ENCODE measurements at places on chromosomes 6 and 20. TPM values are rescaled to one million over a fixed set of nuclear protein-coding genes. Genes with fewer than 3 reads are reported as not detected.

DNA sequence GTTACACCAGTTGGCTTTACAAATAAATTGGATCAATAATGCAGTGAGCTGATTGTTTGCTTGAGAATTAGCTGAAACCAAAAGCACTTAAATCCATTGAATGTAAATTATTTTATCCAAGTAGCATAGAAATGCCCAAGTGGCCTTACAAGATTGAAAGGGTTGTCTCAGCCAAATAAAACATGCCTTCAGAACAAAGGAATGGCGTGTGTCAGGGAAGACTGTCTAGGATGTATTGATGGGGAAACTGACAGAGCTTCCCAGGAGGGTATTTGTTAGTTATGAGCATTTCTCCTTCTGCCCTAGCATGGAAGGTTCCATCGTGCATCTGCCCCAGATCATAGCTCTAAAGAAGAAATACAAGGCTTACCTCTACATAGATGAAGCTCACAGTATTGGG lies 103.9 kb upstream of the ISM1 start:
- no peak for DNase-seq
- no peaks in the 10 kb centered on the region for H3K36me3 ChIP-seq
- H3K4me3 ChIP-seq: no peak overlapping the region
- H3K4me1 ChIP-seq: no peaks in the 10 kb centered on the region
- no peak overlapping the region for H3K27ac ChIP-seq
- no peaks in the 10 kb centered on the region for H3K27me3 ChIP-seq

DNA sequence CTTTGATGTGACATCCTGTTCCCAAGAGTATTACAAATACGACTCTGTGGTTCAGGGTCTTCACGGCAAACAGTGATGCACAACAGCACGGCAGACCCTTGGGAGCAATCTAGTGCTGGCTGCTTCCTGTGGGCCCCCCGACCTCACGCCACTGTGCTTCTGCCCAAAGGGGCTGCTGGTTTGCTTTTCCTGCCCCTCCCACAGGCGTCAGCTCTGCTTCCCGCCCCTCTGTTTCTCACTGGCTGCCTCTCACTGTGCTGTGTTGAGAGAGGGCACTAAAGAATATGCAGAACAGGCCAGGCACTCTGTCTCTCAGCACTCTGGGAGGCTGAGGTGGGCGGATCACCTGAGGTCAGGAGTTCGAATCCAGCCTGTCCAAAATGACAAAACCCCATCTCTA lies 554.5 kb upstream of the AGPAT4 start:
- H3K36me3 ChIP-seq: no peaks in the 10 kb centered on the region
- no peak overlapping the region for H3K27ac ChIP-seq
- H3K4me1 ChIP-seq: no peaks in the 10 kb centered on the region
- no peak for DNase-seq
- no peak overlapping the region for H3K4me3 ChIP-seq
- no peaks in the 10 kb centered on the region for H3K27me3 ChIP-seq

- DNase-seq: no peak
- H3K36me3 ChIP-seq: no peaks in the 10 kb centered on the region
- no peak overlapping the region for H3K4me3 ChIP-seq
- no peak overlapping the region for H3K27ac ChIP-seq
Observed at GRCh38 chr6:113982055-113982550, 11.2 kb upstream of the HDAC2 start.

- H3K4me3 ChIP-seq: no peak overlapping the region
- no peaks in the 10 kb centered on the region for H3K4me1 ChIP-seq
- H3K36me3 ChIP-seq: no peaks in the 10 kb centered on the region
- H3K27me3 ChIP-seq: no peaks in the 10 kb centered on the region
Observed at GRCh38 chr6:4678506-4679300, 97.5 kb upstream of the CDYL start.

DNA sequence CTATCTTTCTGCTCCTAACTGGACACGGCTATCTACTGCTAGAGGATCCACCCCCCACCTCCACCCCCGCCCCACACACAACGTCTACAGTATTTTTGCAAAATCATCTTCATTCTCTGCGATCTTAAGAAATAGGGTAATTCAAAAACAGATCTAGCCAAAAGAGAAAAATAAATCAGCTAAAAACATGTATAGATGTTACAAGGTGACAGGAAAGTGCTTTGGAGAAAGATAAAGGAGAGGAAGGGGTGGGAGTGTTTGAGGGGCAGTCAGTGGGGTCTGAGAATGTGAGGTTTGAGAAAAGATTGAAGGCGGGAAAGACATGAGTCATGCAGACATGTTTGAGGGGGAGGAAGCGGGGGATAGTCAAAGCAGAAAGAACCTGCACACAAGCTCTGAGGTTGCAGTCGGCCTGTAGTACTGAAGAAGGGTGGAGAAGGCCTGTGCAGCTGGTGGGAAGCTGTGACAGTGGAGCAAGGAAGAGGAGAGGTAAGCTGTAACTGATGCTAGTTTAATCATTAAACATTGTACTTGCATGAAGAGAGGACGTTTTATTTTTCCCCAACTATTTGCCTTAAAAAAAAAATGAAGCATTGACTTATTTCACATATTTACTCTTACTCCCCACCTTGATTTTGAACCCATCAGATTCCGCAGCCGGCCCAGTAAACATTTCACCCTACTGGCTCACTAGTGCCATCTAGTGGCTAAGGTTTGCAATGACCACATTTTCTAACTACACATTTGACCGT lies 332.6 kb downstream of the ADGRB3 start:
- no peaks in the 10 kb centered on the region for H3K36me3 ChIP-seq
- no peak overlapping the region for H3K4me3 ChIP-seq
- no peaks in the 10 kb centered on the region for H3K27me3 ChIP-seq
- peak; percentile 81 for DNase-seq
- H3K27ac ChIP-seq: no peak overlapping the region

- H3K36me3 ChIP-seq: no peaks in the 10 kb centered on the region
- peaks cover 8% of the 10 kb centered on the region for H3K27me3 ChIP-seq
- peak; percentile 54 for DNase-seq
- H3K4me1 ChIP-seq: no peaks in the 10 kb centered on the region
- H3K27ac ChIP-seq: no peak overlapping the region
Observed at GRCh38 chr20:57048027-57048869, 218.2 kb downstream of the BMP7 start.

GRCh38 chr6:81638366-81638765 lies 114.1 kb downstream of the TENT5A start:
- H3K27ac ChIP-seq: no peak overlapping the region
- no peaks in the 10 kb centered on the region for H3K36me3 ChIP-seq
- no peaks in the 10 kb centered on the region for H3K27me3 ChIP-seq
- no peaks in the 10 kb centered on the region for H3K4me1 ChIP-seq
- no peak for DNase-seq

DNA sequence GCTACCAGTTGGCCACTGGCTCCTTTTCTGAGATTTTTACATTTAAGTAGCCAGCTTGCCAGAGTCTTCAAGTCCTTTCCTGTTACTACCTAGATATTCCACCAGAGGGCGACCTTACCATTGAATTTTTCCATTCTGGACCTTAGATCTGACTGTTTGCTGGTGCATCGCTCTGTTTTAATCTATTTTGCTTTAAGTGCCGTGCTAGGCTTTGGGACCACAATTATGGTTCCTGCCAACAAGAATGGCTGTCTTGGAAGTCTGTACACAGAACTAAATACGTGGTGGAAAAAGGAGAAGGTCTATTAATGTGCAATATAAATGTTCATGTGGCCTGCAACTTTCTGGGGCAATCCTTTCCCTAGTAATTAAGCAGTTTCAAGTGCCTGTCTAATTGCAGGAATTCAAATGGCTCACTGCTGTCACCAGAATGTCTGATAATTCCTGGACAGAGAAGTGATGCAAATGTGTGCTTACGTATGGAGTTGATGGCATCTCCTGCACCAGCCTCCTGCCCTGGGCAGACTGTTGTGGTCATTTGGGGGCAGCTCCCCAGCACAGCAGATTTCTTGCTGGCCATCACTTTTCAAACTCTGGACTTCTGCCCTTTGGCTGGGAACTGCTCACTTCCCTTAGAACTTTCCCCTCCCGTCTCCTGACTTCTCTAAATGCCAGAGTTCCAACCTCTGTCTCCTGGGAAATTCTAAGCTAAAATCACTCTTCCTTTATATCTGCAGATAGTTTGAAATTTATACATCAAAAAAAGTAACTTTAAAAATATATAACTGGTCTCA lies 5.6 kb upstream of the HLA-DOA start:
- peak; percentile 61 for DNase-seq
- peaks cover 15% of the 10 kb centered on the region for H3K4me1 ChIP-seq
- no peak overlapping the region for H3K4me3 ChIP-seq
- H3K27me3 ChIP-seq: peaks cover 10% of the 10 kb centered on the region
- H3K36me3 ChIP-seq: no peaks in the 10 kb centered on the region
- H3K27ac ChIP-seq: no peak overlapping the region

- H3K27me3 ChIP-seq: no peaks in the 10 kb centered on the region
- H3K36me3 ChIP-seq: no peaks in the 10 kb centered on the region
- no peak for DNase-seq
- no peaks in the 10 kb centered on the region for H3K4me1 ChIP-seq
Observed at GRCh38 chr20:12219798-12220197, 302.1 kb downstream of the BTBD3 start.

DNA sequence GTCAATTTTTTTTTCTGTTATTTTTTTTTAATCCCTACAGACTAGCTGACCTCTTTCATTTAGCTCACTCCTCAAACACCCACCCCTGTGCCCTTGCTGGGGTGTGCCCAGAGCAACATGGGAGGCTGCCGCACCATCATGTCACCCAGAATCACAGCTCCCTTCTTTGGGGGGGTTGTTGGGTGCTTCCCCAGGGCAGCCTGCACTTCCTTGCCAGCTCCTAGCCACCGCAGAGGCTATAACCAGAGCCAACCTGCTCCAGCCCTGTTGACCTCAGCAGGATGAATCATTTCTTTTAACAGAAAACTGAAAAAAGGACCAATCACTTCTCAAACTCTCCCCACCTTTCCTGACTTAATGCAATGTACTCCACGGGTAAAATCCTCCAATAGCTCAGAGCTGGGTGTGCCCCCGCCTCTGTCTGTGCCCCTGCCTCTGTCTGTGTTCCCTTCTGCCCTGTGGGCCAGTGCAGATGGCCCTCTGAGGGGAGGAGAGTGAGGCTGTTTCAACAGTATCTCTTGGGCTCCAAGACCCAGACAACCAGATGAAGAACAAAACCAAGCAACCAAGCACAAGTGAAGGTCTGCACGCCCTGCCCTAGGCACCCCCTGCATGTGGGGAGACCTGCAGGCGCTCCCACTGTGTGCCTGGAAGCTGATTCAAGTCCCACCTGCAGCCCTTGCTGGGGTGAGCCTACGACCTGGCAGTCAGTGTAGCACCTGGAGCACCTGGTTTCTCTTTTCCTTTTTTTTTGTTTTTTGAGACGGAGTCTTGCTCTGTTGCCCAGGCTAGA lies 67.7 kb downstream of the PYGB start:
- no peak overlapping the region for H3K27ac ChIP-seq
- H3K4me3 ChIP-seq: no peak overlapping the region
- peak; percentile 59 for DNase-seq
- no peaks in the 10 kb centered on the region for H3K27me3 ChIP-seq
- H3K4me1 ChIP-seq: peaks cover 17% of the 10 kb centered on the region
- no peaks in the 10 kb centered on the region for H3K36me3 ChIP-seq

DNA sequence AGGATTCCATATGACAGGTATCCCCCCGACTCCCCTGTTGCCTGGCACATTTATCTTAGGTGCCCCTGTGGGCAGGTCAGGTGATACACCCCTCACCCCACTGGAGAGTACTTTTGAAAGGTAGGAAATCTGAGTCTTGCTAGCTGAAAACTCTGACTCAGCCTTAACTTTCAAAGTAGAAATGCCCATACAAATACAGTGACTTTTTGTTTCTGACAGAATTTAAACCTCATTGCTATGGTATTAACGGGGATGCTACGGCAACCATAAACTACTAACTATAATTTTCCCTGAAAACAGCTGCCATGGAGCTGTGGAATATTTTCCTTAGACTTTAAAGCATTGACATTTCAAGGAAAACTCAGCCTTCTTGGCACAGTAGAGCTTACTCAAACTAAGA lies 536.0 kb downstream of the RFPL4B start:
- H3K27ac ChIP-seq: no peak overlapping the region
- no peaks in the 10 kb centered on the region for H3K4me1 ChIP-seq
- no peak overlapping the region for H3K4me3 ChIP-seq
- H3K27me3 ChIP-seq: no peaks in the 10 kb centered on the region

GRCh38 chr6:150696190-150696589 lies 96.5 kb downstream of the PLEKHG1 start:
- H3K27ac ChIP-seq: no peak overlapping the region
- no peaks in the 10 kb centered on the region for H3K4me1 ChIP-seq
- no peak for DNase-seq
- H3K27me3 ChIP-seq: no peaks in the 10 kb centered on the region
- H3K36me3 ChIP-seq: no peaks in the 10 kb centered on the region

- H3K4me3 ChIP-seq: no peak overlapping the region
- H3K36me3 ChIP-seq: no peaks in the 10 kb centered on the region
- no peaks in the 10 kb centered on the region for H3K27me3 ChIP-seq
- DNase-seq: no peak
- H3K27ac ChIP-seq: no peak overlapping the region
Observed at GRCh38 chr6:107353773-107354382, 105.5 kb downstream of the PDSS2 start.

DNA sequence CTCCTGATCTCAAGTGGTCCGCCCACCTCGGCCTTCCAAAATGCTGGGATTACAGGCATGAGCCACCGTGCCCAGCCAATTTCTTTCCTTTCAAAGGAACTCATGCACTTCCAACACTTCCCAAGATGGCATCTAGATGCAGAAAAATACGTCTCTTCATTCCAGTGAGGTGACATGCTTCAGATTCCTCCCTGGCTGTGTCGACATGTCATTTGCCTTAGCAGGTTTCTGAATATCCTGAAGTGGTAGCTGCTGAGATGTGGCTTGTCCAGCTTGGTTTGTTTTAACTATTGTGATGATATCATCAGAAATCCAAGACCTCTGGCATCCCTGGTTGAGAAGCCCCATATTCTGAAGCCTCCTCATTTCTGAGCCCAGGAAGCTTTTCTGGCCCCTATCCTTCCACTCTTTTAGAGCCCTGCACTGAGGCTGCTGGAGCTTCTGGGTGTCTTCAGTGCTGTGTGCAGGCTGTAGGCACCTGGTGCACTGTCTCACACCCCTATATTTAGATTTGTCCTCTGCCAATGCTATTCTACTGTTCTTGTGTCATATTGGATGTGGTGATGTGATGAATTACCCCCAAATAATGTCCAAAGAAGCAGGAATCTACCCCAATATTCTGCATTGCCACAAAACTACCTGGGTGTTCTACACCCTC lies 73.3 kb upstream of the E2F3 start:
- no peak overlapping the region for H3K27ac ChIP-seq
- no peaks in the 10 kb centered on the region for H3K36me3 ChIP-seq
- DNase-seq: no peak
- H3K27me3 ChIP-seq: no peaks in the 10 kb centered on the region

GRCh38 chr20:45450097-45450818 lies 19.3 kb upstream of the WFDC2 start:
- no peak overlapping the region for H3K4me3 ChIP-seq
- no peak for DNase-seq
- H3K36me3 ChIP-seq: no peaks in the 10 kb centered on the region
- no peaks in the 10 kb centered on the region for H3K4me1 ChIP-seq
- H3K27ac ChIP-seq: no peak overlapping the region
- H3K27me3 ChIP-seq: no peaks in the 10 kb centered on the region

- H3K27ac ChIP-seq: no peak overlapping the region
- no peak overlapping the region for H3K4me3 ChIP-seq
- H3K27me3 ChIP-seq: no peaks in the 10 kb centered on the region
- H3K36me3 ChIP-seq: no peaks in the 10 kb centered on the region
- no peaks in the 10 kb centered on the region for H3K4me1 ChIP-seq
Observed at GRCh38 chr20:54061101-54061881, 9.1 kb downstream of the BCAS1 start.

GRCh38 chr6:53986721-53987521 lies 124.3 kb upstream of the MLIP start:
- no peak for DNase-seq
- no peaks in the 10 kb centered on the region for H3K27me3 ChIP-seq
- H3K4me3 ChIP-seq: no peak overlapping the region

FOXF2 gene
- not detected for total RNA-seq

FNDC1 gene
- 1.6 TPM for total RNA-seq

PDE7B gene
- total RNA-seq: 2.2 TPM

FRMD1 gene
- total RNA-seq: not detected
